ENCODE measurements at places on chromosomes 7 and 10.
A peak's percentile ranks its signal among the peaks of the same experiment; 100 is the strongest.

GRCh38 chr7:95297041-95297440, 27.3 kb downstream of the PON1 start:
- no peaks in the 10 kb centered on the region for H3K27me3 ChIP-seq
- no peaks in the 10 kb centered on the region for H3K4me1 ChIP-seq
- H3K27ac ChIP-seq = no peak overlapping the region
- no peak for DNase-seq
- no peaks in the 10 kb centered on the region for H3K36me3 ChIP-seq

DNA sequence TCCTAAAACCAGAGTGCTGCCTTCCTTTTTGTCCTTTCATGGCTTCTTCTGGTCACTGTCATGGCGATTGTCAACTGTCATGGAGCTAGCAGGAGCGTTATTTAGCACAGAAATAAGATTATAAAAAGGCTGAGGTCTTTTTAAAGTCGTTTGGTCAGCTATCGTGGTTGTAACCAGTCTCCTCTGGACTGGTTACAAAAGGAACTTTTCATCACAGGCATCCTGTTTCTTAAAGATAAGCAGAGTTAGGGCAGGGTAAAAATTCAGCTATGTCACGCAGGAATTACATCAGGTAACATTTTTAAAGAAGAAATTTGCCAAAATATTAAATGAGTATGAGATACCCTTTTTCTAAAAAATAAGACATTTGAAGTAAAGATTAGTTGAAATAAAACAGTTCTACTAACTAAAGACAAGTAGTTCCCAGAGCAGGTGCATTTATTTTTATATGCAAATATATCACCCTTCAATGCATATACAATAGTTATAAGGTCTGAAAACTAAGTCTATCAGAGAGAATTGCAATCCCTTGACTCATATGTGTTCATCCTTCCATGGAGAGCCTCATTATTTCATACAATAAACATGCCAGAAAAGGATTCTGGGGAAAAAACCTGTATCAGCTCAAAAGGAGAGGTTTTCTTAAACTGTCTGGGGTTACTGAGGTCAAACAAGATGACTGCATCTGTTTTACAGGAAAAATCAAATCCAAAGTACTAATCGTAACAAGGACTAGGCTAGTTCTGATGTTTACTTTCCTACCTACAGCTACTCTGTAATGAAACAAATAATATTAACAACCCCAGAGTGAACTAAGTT, 20.9 kb downstream of the FAM24A start:
- H3K4me3 ChIP-seq = no peak overlapping the region
- no peak for DNase-seq
- H3K4me1 ChIP-seq = no peaks in the 10 kb centered on the region
- H3K36me3 ChIP-seq = no peaks in the 10 kb centered on the region
- H3K27me3 ChIP-seq = no peaks in the 10 kb centered on the region

DNA sequence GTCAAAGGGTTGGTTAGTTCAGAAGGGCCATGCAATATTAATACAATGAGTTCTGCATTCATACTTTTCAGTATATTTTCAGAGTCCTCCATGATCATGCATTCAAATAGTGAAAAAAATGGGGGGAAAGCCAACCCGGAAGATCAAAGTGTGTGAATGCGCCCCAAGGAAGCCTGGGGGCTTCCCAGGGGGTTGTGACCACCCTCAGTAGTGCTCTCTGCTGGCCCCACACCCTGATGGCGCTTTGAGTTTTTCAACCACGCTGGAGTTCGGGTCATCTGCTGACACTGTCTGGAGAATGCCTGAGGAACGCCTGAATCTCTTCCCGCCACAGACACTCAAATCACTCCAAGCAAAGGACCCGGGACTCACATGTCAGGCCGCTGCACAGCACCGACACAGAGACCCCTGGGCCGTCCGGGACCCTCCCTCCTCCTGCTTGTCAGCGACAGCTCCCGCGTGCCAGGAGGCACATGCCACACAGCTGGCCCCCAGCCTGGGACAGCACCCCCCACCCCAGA, 1.0 kb downstream of the TNS3 start:
- H3K4me3 ChIP-seq = peak overlapping the region; percentile 29
- H3K4me1 ChIP-seq = peaks cover 30% of the 10 kb centered on the region
- H3K27ac ChIP-seq = no peak overlapping the region
- no peaks in the 10 kb centered on the region for H3K27me3 ChIP-seq

DNA sequence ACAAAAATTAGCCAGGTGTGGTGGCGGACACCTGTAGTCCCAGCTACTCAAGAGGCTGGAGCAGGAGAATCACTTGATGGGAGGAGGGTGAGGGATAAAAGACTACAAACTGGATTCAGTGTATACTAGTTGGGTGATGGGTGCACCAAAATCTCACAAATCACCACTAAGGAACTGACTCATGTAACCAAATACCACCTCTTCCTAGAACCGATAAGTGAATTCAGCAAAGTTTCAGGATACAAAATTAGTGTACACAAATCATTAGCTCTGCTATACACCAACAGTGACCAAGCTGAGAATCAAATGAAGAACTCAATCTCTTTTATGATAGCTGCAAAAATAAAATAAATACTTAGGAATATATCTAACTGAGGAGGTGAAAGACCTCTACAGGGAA, 23.0 kb upstream of the DMBT1 start:
- no peaks in the 10 kb centered on the region for H3K36me3 ChIP-seq
- no peak overlapping the region for H3K27ac ChIP-seq
- no peaks in the 10 kb centered on the region for H3K27me3 ChIP-seq
- no peak for DNase-seq

Data from lung (tissue), 17 donors.